ENCODE measurements at places on chromosomes 16 and 17.
A peak's percentile ranks its signal among the peaks of the same experiment; 100 is the strongest.

DNA sequence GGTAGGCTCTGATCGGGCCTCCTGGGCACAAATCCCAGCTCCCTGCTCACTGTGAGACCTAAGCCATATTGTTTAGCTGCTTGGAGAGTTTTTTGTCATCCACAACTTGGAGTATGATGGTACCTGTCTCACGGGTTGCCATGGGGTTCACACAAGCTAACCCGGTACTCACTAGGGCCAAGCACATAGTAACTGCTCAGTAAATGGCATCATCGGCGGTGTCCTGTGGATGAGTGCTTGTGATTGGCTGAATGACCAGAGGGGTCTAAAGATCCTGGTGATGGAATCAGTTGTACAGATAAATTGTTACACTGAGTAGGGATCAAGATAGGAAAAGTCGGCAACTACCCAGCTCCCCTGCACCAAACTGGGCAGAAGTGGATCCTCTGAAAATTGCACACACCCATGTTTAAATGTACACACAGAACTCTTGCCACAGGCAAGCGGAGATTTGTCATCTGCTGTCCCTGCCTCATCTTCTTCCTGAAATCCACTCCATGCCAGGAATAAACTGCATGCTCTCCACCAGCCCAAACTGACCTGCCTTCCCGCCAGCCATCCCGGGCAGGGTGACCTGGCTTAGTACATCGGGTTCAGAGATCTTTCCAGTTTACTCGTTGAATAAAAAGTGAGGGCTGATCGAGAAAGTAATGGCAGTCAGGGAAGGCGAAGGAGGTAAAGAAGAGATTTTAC is 6.5 kb downstream of the MAPT start:
- DNase-seq: no peak

DNA sequence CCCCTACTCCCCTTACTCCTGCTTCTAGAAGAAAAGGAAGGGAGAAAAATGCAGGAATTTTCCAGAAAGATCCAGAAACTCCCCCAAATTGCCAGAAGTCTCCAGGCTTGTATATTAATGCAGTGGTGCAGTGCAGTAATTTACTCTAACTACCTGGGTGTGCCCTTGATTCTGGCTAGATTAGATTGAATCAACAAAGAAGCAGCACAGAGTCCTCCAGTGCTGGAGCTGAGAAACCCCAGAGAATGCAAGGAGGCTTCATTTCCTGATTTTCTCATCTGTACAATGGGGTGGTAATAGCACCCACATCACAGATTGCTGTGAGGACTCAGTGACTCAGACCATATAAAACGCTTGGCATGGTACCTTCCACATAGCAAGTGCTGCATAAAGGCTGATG is 247.3 kb upstream of the RPL38 start:
- DNase-seq: no peak

- peak; percentile 60 for DNase-seq
Measured at GRCh38 chr17:67378454-67379250, 1.6 kb downstream of the PITPNC1 start.

DNA sequence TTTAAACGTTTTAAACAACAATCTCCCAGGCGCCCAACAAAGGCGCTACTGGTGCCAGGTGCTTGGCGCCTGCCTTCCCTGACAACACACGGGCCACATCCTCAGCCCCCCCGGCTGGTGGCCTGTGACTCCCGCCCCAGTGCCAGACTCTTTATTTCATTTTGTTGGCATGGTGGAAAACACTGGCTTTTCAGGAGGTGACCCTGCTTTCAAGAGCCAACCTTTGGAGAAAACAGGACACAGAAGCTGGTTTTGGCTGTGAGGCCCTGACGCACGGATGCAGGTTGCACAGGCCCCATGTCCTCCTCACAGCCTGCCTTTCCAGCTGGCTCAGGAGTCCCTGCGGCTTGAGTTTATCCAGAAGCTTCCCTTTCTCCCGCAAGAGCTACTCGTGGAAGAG is 100.0 kb downstream of the METRNL start:
- DNase-seq: no peak

DNA sequence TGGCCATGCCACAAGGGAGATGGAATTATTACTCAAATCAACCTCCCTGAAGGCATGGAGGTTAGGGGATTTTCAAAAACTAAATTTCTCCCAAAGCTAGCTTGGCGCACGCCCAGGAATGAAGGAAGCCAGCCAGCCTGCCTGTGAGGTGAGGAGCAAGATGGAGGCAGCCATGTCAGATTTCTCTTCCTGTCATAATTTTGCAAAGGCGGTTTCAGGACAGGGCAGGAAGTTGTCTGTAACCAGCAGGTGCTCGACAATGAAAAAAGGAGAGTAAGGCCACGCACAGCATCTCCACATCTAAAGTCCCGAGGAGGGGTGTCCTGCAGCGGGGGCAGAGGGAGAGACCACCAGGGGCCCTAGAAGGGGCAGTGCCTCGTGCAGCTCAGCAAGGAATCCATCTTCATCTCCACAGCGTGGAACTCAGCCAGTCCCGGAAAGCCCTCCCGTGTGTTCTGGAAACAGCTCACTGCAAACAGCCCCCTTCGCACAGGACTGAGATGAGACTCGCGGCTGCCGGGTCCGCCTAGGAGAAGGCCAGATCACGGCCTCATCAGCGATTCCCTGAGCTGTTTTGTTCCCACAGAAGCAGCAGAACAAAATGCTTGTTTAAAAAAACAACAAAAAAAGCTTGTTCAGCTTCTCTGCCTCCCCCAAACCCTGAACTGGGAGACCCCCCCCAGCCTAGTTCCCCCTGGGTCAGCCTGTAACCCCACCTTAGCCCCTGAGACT is 47.8 kb downstream of the SLC7A5 start:
- no peak for DNase-seq

GRCh38 chr17:78340183-78340955 is 19.5 kb downstream of the SOCS3 start:
- DNase-seq: no peak

DNA sequence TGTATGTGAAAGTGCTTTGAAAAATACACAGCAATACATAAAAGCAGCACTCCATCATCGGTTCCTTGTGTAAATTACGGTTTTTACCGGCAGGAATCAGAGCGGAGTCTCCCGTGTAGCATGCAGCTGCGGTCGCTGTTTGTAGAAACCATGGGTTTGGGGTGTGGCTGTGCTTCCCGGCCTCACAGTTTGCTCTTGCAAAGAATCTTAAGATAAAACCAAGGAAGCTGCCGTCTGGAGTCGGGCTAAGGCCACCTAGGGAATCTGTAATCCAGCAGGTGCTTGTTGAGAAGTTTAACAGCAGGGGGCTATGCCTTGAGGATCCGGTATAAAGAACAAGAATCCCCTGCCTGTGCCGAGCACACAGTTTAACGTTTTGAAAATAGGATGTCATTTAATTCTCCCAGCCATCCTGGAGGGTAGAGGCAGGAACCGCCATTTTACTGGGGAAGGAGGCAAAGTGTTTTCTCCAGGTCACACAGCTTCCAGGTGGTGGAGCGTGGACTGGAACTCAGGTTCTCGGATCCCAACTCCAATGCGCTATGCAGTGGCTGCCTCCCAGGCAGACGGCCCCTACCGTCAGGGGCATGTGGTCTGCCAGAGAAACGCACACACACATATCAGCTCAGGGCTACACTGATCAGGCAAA is 6.0 kb upstream of the TLCD3A start:
- DNase-seq: no peak

- DNase-seq: no peak
Measured at GRCh38 chr17:73182616-73183310, 10.1 kb upstream of the COG1 start.

DNA sequence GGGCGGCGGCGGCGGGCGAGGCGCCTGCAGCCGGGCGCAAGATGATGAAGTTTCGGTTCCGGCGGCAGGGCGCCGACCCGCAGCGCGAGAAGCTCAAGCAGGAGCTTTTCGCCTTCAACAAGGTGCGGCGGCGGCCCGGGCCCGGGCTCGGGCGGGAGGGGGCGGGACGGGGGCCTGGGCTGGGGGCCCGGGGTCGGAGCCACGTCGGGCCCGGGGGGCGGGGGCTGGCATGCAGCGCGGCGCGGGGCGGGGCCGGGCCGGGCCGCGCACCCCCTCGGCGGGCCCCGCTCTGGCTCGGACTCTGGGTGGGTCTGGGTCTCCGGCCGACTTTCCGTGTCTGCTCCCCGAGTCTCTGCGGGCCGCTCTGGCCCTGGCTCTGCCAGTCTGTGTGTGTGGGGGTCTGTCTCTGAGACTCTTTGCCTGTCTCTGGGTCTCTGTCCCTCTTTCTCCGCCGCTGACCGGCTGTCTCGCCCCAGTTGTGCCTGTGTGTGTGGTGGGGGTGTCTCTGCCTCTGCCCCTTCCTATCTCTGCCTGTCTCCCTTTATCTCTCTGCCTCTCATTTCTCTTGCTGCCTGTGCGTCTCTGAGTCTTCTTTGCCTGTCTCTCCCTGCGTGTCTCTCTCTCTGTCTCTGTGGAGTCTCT is 328 bp downstream of the LLGL1 start:
- no peak for DNase-seq

DNA sequence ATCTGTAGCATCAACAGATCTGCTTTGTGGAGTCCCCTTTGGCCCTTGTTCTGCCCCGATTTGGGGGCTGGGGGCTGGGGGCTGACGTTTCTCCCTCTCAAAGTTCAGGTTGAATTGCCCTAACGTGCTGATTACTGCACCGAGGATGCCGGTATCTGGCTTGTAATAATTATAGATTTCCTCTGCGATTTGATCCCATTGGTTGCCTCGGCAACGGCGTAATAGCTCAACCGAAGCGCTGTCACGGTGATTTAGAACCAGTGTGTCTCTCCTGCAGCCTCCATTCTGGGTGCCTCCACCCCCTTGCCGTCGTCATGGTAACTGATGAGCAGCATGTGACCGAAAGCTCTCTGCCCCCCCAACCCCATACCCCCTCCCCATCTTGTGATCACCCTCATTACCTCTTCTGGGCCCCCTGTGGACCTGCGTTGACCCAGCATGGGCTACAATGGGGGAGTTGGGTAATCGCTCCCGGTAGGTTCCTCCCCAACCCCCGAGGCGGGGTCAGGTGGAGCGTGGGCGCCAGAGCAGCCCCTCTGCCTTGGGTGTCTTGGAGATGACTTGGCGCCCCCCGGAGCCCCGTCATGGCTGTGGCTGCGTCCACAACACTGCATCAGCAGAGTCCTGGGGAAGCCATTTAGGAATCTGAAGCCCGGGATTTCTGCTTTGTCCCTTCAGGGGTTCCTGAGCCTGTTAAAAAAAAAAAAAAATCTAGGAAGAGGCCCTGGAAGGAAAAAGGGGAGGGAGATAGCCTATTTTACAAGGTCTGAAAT is 38.4 kb downstream of the ABAT start:
- no peak for DNase-seq

DNA sequence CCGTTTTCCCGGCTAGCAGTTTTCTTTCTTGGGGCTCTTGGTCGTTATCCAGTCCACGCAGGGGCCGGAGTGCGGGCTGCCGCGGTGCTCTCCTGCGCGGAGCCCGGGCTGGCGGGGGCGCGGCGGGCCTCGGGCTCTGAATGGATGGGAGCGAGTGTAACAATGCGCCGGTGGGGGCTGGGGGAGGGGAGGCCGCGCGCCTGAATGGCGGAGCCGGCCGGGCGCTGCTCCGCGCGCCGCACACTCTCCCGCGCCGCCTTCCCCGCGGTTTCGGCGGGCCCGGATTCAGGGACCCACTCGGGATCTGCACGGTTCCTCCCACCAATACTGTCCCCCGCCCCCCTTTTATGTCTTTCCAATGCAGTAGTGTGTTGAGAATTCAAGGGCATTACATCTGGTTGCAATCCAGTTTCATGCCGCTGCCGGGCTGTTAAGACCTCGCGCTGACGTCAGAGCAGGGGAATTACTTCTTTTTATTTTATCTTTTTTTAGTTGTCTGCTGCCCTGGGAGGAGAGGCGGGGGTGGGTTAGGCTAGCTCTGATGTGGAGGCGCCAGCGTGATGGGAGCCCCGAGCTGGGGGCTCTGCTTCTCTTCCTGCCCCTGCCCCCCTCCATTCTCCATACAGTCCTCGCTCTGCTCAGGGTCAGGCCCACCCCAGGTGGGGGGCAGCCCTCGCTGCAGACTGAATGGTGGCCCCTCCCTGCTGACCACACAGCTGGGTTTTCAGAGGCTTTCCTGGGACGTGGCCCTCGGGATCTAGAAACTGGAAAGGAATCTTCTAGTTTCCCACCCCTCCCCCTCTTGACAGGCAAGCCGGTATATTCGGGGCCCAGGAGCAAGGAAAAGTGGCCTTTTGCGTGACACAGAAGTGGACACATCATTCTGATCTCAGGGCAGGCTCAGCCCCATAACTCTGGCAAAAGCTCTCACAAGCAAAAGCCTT is 1.8 kb downstream of the RAI1 start:
- peak; percentile 23 for DNase-seq

- no peak for DNase-seq
Measured at GRCh38 chr17:75689441-75689873, 22.3 kb downstream of the SAP30BP start.

DNA sequence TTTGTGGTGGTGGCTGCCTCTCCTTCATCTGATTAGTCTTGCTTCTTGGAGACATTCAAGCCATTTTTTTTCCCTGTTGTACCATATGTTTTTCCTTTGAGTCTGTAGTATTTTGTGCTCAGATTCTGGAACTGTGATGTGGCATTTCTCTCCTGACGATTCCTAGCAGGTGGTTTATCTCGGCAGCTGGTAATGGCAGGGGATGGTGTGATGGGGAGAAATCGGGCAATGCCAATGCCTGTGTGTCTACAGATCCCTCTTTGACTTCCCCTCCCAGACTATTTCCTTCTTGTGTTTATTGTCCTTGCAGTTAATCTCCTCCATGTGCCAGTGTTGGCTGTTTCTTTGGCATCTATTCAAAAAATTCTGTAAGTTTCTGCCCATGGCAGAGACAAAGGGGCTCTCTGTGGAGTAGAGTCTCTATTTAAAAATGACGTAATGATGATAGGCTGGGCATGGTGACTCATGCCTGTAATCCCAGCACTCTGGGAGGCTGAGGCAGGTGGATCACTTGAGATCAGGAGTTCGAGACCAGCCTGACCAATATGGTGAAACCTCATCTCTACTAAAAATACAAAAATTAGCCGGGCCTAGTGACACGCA is 90.2 kb upstream of the ERCC4 start:
- DNase-seq: no peak

GRCh38 chr16:78183437-78184237 is 84.2 kb downstream of the WWOX start:
- DNase-seq: no peak

GRCh38 chr17:74326506-74326905 is 480 bp downstream of the KIF19 start:
- no peak for DNase-seq

GRCh38 chr17:67747681-67748235 is 30.0 kb downstream of the NOL11 start:
- DNase-seq: no peak

DNA sequence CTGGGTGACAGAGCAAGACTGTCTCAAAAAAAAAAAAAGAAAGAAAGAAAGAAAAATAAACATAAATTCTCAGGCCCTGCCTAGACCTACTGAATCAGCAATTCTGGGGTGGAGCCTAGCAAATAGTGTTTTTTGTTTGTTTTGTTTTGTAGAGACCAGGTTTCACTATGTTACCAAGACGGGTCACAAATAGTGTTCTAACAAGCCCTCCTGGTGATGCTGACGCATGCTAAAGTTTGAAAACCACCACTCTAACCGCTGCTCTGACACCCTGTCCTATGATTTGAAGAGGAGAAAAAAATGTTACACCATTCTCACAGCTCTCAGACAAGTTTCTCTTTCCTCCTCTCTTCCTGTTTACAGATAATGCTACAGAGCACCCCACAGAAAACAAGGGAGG is 1.5 kb downstream of the MRPL10 start:
- DNase-seq: no peak

Measured in stimulated activated CD8-positive, alpha-beta memory T cell treated with anti-CD3 and anti-CD28 coated beads, Interleukin-4, amount 100 ng/mL, for 1 hour (primary cell).